Stimulated activated CD4-positive, alpha-beta T cell treated with anti-CD3 and anti-CD28 coated beads, Interleukin-1b, Interleukin-23, amount 100 ng/mL, for 1 hour (primary cell): ENCODE measurements at places on chromosomes 7 and 10.

GRCh38 chr10:8815969-8816368 lies 761.5 kb downstream of the GATA3 start:
- no peak for DNase-seq

- DNase-seq, result no peak
Observed at GRCh38 chr10:58576751-58577436, 64.2 kb downstream of the BICC1 start.

DNA sequence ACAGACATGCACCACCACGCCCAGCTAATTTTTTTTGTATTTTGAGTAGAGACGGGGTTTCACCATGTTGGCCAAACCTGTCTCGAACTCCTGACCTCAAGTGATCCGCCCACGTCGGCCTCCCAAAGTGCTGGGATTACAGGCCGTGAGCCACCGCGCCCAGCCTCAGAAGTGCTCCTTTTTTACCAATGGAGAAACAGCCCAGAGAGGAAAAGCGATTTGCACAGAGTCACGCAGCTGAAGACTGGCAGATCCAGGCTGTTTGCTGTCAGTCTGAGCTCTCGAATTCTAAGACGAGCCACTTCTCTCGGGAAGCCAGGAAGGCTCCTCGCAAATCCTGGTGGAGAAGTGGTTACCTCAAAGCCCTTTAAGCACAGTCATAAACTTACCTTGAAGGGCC lies 57.4 kb upstream of the SDK1 start:
- DNase-seq, result no peak

DNA sequence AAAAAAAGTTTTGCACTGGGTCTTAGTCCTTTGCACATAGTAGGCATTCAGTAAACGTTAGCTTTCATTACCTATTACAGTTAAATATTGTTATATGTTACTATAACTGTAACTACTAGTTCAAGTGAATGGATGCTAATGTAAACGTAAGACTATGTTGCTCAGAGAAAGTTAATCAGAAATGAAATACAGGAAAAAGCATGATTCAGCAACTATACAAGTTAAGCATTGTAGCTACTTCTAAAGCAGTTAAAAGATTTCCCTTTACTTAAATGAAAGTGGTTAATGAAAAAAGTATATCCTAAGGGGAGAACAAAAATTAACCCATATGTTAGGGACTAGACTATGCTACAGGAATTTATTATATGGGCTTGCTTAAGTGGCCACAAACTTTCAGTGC lies 121.2 kb downstream of the SKAP2 start:
- DNase-seq, result no peak

GRCh38 chr10:59362959-59363381 lies 621 bp upstream of the FAM13C start:
- no peak for DNase-seq

DNA sequence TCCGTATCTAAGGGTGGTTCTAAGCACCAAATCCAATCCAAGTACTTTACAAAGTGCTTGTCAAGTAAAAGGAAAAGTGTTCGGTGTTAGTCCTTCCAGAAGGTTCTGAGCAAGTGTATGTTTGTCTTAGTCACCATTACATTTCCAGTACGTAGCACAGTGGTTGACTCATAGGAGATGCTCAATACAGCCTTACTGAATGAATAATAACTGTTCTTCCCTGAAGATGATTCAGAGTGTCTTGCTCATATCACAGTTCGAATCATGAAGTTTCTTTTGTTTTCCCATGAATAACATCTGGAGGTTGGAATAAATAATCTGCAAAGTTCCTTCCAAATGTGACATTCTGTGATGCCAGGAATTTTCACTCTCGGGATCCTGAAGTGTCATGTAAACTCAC lies 53.4 kb downstream of the WNT2 start:
- no peak for DNase-seq
